Hepatocyte (in vitro differentiated cells): ENCODE measurements at places on chromosomes 16 and 17.

- DNase-seq, result no peak
These were observed 43.4 kb downstream of the NEUROD2 start for GRCh38 chr17:39564211-39564848.

DNA sequence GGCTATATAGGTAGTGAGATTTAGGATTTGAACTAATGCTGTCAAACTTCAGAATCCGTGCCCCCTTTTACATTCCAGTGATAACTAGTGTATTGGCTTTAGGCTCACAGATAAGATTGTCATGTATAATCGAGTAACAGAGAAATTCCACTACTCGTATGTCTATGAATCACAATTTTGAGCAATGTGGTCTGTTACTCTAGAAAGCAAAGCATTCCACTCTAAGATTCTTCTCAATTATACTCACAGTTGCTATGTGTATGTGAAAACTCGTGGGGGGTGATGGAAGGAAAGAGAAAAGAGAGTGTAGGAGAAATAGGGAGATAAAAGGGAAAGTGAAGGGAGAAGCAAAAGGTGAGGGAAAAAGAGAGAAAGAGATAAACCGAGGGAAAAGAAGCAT lies 1175.1 kb upstream of the GOT2 start:
- DNase-seq, result no peak

DNA sequence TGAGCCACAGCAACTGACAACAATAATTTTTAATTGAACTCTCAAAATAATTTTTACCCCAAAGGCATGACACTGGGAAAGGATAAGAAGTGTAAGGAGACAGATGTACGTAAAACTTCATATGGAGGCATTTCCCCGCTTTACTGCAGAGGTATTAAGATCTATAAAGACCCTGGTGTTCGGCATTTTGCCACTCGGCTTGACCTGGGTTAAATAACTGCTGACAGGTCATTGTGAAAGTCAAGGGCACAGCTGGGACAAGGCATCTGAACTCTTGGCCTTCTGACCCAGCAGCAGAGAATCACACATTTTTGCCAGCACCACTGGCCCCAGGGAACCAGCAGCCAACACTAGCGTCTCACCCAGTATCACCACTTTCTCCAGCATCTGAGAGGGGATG lies 372.1 kb downstream of the SOX9 start:
- DNase-seq, result no peak

DNA sequence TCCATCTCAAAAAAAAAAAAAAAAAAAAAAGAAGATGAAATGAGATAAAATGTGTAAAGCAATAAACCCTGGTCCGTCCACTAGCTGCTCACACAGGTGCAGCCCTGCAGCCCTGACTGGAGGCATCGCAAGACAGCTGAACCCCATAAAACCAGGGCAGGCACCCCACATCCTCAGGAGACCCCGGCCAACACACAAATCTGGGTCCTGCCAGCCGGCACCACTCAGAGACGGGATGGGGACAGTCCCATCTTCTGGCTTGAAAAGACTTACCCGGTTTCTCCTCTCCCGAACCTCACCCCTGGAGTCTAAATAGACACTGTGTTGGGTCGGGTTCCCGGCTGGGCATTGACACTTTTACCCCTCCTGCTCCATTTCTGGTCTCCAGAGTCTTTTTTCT lies 52.7 kb upstream of the TNRC6C start:
- no peak for DNase-seq

DNA sequence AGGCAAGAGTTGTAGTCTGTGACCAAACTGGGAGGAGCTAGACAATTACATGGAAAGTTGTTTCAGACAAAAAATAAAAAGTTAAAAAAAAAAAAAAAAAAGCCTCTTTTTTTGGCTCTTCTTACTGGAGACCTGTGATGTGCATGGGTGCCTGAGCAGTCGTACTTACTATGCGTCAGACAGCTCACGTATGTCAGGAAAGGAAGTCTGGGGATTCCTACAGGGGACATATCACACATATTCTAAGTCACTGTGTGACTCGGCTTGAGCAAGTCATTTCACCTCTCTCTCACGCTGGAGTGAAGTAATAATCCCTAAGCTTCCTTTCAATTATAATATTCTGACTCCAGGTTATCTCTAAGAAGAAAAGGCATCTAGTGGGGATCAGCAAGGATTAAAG lies 6.0 kb downstream of the SLFN14 start:
- DNase-seq, result no peak

- DNase-seq, result no peak
These were observed 32.3 kb downstream of the ARL4D start for GRCh38 chr17:43430936-43431713.

GRCh38 chr17:76710863-76711611 lies at the start of gene MXRA7:
TSS of gene MXRA7 (minus strand) at chr17:76710965. CDS start at chr17:76710946, 19 bp downstream.
- DNase-seq, result peak; percentile 89

GRCh38 chr16:21302454-21302853 lies 24.4 kb upstream of the CRYM start:
- DNase-seq, result peak; percentile 25

DNA sequence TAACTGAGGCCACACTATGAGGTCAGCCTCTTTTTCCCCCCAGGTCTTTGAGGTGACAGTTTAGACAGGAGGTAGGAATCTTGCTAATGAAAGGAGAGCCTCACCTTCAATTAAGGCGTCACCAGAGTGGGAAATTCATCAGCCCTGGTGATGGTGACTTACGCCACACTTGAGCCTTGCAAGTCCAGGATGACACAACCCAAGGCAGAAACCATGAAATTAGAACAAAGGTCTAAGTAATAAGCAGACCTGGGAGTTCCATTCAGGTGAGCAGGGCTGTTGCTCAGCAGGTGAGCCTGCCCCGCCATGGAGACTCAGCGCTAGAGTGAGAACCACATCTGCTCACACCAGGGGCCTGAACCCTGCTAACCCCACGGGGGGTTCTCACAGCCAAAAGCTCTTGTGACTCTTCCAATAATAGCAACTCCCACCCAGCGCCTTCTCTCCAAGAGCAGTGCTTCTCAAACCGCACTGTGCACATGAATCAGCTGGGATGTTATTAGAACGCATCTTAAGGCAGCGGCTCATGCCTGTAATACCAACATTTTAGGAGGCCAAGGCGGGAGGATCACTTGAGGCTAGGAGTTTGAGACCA lies 28.7 kb upstream of the KIFC3 start:
- DNase-seq, result no peak

- no peak for DNase-seq
These were observed 4.3 kb downstream of the DUS1L start for GRCh38 chr17:82061047-82061925.

DNA sequence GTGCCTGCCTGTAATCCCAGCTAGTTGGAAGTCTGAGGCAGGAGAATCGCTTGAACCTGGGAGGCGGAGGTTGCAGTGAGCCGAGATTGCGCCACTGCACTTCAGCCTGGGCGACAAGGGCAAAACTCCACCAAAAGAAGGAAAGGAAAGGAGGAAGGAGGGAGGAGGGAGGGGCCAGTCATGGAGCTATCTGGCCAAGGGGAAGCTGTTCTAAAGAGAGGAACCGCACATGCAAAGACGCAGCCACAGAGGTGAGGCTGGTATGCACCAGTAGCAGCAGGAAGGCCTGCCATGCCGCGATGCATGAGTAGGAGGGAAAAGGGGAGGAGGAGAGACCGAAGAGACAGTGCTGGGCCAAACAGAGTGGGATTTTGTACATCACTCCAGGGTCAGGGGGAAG lies 35.9 kb downstream of the HSBP1 start:
- DNase-seq, result no peak

GRCh38 chr17:10737168-10737622 lies 7.4 kb upstream of the TMEM220 start:
- peak; percentile 87 for DNase-seq

- DNase-seq, result no peak
These were observed 151.2 kb downstream of the ZNF423 start for GRCh38 chr16:49704586-49705155.

- DNase-seq, result no peak
These were observed 77.5 kb downstream of the ENGASE start for GRCh38 chr17:79152110-79152509.

DNA sequence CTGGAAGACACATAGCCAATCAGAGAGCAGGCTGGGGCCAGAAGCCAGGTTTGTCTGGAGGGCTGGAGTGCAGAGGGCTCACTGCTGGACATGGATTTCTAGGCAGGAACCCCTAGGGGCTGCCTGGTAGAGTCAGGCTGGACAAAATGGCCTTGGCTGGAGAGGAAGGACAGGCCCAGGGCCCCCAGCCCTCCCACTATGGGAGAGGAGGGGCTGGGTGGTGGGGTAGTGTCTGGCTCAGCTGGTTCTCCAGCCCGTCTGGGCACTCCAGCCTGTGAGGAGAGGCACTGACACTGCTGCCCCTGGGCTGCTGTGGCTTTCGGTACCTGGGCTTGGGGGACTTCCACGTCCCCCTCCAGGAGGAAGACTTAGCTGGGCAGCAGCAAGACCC lies 21.7 kb upstream of the DOK4 start:
- DNase-seq, result peak; percentile 5

DNA sequence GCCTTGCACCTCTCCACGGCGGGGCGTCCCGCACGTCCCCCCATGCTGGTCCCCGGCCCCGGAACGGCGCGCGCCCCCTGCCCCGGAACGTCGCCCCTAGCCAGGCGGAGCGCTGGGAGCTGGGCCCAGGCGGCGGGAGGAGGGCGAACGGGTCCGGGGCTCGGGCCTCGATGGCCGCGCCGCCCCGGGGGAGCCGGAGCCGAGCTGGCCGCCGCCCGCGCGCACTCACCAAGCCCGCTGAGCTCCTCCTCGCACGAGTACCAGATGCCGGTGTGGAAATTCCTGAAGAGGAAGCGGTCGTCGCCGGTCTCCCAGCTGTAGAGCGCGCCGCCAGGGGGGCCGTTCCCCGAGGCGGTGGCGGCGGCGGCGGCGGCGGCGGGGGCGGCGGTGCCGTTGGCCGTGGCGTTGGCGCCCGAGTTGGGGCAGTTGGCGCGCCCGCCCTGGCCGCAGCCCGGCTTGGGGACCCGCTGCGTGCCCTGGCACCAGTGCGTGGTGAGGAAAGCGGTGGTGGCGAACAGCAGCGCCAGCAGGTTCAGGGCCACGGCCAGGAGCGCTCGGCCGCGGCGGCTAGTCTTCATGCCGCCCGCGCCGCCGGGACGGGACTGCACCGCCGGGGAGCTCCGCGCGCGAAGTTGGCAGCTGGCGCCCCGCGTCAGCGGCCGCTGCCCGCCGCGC lies 530 bp downstream of the GSG1L start:
- DNase-seq, result peak; percentile 32

- peak; percentile 76 for DNase-seq
These were observed 400 bp downstream of the HCFC1R1 start for GRCh38 chr16:3023415-3023668.

DNA sequence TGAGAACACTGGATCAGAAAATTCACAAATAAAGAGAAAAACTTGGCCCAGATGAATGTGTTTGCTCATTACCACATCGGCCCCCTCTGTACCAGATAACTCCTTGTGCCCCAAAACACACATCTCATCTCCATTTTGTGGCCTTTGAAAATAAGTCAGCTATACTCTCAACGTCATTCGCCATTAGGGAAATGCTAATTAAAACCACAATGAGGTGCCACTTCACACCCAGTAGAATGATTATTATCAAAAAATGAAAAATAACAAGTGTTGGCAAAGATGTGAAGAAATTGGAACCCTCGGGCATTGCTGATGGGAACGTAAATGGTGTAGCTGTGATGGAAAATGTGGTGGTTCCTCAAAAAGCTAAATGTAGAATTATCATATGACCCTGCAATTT lies 34.6 kb upstream of the AKTIP start:
- no peak for DNase-seq

- peak; percentile 77 for DNase-seq
These were observed 2.2 kb downstream of the SLC12A3 start for GRCh38 chr16:56866955-56867830.

- DNase-seq, result no peak
These were observed 4.9 kb upstream of the LIMD2 start for GRCh38 chr17:63704836-63705235.

GRCh38 chr16:85234310-85235204 lies 122.3 kb upstream of the CIBAR2 start:
- peak; percentile 92 for DNase-seq

- DNase-seq, result no peak
These were observed 61.7 kb downstream of the MYH13 start for GRCh38 chr17:10311131-10311530.

DNA sequence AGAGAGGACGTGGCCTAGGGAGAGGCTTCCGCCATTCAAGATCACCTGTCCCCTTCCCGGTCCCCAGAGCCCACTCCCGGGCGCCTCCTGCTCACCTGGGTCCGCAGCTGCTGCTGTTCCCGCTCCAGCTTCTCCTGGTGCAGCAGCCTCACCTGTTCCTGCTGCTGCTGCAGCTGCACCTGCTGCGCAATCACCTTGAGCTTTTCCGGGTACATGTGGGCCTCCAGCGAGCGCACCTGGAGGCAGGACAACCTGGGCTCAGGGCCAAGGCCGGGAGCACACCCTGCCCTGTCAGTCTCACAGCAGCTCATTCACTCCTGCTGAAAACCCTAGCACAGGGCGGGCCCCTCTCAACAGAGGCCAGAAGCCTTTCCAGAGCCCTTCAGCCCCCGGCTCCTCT lies 12.5 kb downstream of the TFAP4 start:
- DNase-seq, result no peak

DNA sequence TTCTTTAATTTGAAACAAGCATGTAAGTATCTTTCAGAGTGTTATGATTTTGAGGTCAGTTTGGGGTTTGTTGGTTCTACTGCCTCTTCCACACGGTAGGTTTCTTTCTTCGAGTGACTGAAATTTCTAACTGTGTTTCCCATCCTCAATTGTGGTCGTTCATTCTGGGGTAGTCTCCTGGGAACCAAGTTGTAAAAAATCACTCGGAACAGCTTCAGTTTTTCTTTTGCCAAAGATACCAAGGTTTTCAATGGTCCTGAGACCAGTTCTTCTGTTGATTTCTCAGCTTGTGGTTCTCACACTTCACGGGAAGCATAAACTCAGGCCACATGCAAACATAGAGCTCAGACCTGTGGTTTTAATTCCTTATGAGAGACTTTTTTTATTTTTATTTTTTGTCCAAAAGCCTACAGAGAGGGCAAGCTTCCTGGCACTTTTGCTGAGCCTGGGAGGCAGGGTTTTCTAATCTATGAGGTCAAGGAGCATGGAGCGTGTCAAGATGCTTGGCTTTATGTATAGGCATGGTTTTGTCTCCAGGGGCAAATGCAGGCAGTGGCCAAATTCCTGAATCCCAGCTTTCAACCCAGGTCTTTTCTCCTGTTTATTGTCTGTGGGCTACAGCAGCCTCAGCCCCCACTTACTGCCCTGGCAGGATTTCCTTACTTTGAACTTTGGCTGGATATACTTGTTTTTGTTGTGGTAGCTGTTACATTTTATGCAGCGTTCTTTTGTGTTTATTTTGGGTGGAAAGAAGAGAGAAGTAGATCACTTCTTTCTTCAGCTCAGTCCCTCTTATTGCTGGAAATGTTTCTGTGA lies 32.9 kb downstream of the HS3ST3A1 start:
- no peak for DNase-seq

- DNase-seq, result peak; percentile 48
These were observed 2.3 kb downstream of the TOP2A start for GRCh38 chr17:40415390-40415789.

DNA sequence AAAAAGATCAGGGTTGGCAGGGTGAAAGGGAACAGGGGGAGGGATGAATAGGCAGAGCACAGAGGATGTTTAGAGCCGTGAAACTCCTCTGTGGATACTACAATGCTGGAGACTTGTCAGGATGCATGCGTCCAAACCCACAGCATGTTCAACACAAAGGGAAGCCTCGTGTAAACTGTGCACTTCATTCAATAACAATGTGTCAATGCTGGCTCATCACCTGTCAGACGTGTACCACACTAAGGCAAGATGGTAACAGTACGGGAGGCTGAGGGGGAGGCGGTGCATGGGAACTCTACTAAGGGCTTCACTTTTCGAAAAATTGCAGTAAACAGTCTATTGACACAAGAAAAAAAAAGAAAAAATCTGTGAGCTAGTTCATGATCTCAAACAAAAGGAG lies 63.7 kb downstream of the C16orf95 start:
- no peak for DNase-seq
